Fibroblast of skin of right biceps (primary cell): ENCODE measurements at places on chromosomes 12 and 14.

DNA sequence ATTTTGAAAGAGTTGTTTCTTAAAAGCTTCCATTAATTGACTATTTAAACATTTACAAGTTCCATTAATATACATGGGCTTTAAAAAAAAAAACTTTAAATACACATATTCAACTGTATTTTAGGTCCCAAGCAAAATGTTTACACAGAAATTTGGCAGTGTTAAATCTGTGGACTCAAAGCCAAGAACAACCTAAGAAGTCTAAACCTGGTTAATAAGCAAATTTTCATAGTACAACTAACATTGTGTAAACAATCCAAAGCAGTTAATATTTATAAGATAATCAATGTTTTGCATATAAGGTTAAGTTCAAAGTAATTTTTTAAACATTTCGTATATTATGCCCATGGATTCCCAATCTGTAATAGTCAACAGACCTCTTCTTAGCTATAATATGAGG lies 77.0 kb downstream of the EPS8 start:
- DNase-seq = no peak

- peak; percentile 32 for DNase-seq
These were observed 31.3 kb upstream of the LALBA start for GRCh38 chr12:48601013-48601756.

DNA sequence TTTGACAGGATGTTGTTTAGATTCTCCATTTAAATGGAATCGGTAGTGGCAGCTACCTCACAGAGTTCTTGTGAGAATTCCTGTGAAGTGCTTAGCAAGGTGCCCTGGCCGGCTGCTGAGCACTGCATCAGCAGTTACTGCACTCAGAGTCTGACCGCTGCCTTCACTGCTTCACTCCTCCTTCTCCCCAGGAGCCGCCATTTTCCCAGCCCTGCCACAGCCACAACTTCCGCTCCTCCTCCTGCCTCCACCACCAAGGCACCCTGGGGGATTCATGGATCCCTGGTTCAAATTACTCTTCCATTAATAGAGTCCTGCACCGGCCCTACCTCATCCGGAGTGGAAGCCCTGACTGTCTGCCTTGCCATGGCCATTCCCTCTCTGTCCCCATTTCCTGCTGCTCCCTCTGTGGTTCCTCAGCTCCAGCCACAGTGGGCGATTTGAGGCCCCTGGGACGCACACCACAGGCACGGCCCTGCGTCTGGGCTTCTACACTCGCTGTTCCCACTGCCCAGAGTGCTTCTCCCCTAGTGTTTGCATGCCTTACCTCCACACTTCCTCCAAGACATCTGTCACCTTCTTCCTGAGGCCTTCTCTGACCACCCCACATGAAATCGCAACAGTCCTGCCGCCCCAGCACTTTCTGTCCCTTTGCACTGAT lies 210.3 kb downstream of the IPO8 start:
- no peak for DNase-seq

DNA sequence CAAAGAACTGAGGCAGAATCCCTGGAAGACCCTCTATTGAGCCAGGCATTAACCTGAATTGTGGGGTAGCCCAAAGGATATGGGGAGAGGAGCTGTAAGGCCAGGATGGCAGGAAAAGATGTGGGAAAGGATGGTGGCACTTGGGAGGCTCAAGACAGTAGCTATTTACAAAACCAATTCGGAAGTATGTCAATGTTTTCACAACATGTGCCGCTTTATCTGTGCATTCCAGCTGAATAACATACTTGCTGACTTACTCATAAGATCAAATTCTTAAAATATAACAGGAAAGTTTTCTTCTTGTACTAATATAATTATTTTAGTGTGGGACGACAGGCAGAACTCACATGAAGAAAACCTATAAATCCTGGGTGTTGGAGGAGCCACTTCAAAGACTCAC lies 10.6 kb downstream of the BBS10 start:
- peak; percentile 75 for DNase-seq

- DNase-seq = no peak
These were observed 18.1 kb downstream of the KITLG start for GRCh38 chr12:88562151-88562550.

DNA sequence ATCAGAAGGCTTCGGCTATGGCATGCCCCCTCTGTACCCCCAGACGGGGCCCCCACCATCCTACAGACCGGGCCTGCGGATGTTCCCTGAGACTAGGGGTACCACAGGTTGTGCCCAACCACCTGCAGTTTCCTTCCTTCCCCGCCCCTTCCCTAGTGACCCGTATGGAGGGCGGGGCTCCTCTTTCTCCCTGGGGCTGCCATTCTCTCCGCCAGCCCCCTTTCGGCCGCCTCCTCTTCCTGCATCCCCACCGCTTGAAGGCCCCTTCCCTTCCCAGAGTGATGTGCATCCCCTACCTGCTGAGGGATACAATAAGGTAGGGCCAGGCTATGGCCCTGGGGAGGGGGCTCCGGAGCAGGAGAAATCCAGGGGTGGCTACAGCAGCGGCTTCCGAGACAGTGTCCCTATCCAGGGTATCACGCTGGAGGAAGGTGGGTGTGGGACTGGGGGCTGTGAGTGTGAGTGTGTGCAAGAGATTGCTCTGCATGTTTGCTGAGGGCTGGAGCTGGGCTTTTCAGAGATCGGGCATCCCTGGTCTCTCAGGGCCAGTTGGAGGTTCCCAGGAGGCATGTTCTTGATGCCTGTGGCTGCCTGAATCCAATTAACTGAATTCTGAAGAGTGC lies 8.6 kb downstream of the NFATC4 start:
- DNase-seq = no peak

DNA sequence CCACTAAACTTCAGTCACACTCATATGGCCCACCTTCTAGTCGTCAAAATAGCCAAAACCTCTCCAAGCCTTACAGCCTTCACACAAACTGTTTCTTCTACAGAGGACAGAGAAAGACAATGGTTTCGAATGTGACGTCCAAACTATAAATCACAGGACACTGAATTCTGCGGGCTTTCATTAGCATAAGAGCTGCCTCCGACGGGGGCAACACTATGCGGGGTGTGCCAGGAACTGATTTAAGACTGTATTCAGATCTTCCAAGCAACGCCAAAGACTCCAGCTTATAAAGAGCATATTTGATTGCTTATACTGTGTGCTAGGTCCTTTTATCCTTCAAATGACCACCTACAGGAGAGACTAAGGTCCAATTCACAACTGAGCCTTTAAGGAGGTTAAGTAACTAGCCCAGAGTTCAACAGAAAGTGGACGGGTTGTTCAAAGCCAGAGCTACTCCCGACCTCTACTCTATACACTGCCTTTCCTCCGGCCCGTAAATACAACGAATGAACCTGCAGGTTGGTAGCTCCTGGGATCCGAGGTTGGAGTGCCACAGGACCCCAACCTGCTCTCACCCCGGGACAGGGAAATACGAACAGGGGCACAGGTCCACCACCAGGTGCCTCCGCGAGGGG lies 575 bp downstream of the L2HGDH start:
- DNase-seq = no peak

- no peak for DNase-seq
These were observed 313.2 kb upstream of the DIO3 start for GRCh38 chr14:101247842-101248725.

DNA sequence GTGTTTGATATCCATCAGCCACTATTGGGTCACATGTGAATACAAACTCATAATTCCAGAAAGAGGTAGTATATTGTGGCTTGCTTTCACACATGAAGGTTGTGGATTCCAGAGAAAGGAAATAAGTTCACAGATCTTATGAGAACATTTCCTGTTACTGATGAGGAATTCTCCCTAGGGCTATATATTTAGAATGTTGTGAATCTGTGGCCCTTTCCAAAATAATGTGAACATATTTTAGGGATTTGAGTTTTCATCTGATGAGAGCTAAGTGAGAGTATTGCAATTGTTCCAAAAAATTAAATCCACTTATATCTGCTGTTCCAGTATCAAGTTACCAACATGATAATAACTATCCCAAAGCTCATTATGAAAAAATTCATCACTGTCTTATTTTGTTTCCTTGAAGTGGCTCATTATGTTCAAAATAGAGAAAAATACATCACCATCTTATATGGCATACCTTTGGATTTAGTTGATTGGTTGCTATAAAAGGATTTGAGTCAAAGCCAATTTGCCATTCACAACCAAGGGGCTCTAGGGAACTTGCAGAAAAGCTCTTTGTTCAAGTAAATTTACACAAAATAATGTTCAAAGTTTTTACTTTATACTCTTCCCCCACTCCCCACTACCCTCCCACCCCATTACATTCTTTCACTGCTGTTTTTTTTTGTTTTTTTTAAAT lies 76.3 kb downstream of the MYRFL start:
- DNase-seq = peak; percentile 63

DNA sequence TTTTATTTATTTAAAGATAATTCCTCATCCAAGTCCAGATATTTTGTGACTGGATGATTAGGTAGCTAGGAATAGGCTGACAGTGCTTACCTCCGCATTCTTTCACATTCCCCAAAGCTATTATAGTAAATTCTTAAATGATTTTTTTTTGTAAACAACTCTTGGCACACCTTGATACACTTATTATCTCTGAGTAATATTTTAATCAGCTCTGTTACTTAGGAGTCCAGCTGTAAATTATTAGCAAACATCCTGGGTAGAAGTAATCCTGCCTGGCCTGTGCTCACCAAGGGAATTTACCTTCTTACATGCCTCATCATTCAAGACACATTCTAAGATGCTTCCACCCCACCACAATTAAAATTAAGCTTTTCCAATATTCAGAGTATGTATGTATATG lies 186.1 kb downstream of the SLC2A13 start:
- DNase-seq = no peak

- no peak for DNase-seq
These were observed 390 bp downstream of the JKAMP start for GRCh38 chr14:59484639-59485175.

- DNase-seq = peak; percentile 2
These were observed 33.4 kb downstream of the ANO4 start for GRCh38 chr12:100827901-100828520.

DNA sequence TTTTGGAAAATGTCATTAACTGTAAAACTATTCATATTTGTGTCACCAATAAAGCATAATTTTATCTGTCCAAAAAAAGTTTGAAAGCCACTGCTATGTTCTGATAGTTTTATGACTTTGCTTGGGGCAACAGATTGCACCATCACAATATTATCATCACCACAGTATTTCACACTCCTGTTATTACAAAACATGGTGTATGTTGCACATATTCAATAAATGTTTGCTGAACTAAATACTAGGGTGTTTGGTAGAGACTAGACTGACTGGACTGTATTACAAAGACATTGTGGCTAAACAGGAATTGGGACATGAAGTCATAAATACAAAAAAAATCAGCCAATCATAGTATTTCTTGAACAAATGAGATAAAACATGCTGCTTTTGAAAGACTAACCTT lies 55.1 kb downstream of the PAWR start:
- peak; percentile 43 for DNase-seq

DNA sequence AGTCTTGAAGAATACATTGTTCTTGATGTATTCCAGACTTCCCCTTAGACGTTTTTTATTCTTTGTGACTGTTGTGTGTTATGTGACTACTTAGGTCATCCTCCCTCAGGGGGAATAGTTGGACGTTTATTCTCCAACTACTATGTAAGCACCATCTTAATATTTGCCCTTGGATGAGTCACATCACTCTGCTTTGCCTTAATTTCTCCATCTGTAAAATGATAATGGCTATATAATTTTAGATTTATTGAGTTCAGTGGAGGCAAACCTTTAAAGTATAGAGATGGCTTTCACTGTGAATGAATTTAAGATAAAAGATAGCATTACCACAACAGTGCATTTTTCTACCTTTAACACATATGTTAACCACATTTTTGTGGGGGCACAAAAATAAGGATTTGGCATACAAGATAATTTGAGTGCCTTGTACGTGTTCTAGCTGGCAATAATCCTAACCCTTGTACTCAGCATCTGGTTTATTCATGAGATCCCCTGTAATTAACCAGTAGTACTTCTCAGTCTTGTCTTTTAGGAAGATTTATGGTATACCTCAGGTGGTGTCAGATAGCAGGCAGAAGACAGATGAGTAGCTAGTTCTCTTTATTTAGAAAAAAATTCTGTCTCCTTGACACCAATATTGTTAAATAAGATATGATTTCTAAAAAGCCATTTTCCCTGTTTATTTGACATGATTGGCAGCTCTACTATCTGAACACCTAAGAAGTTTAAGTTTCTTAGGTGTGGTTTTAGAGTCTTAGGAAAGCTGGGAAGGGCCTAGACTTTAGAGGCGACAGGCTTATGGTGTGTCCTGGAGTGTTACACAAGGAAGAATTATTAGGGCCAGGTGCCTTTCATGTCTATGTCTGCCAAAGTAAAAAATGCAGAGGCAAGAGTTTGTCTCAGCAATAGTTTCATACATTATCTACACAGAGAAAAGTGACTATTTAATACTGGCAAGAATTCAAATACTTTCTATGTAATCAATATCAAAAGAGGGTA lies 152.3 kb downstream of the RAD51B start:
- peak; percentile 44 for DNase-seq

DNA sequence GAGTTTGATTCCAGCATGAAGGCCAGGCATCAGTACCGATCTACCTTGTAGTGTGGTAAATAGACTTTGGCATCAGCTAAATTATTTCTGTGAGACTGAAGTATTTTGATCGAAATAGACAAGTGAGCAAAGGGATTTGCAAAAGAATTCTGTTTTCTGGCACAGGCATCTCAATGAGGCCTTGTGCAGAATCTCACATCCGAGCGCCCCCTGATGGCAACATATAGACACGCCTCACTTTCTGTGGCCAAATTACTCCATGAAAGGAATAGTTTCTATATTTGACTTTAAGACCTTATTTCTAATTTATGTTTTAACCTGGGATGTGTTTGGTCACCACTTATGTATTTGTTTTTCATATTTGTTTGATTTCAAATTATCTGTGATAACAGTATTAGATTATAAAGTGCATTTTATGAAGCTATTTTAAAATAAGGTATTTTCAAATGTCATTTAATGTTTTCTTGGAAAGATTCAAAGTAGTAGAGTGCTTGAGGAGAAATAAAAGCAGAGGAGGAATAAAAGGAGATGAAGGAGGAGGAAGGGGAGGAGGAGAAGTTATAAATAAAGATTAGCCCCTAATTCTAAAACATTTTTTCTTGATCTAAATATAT lies 731.9 kb downstream of the NRXN3 start:
- DNase-seq = peak; percentile 46

GRCh38 chr14:31206536-31207286 lies 882 bp downstream of the HECTD1 start:
- no peak for DNase-seq

DNA sequence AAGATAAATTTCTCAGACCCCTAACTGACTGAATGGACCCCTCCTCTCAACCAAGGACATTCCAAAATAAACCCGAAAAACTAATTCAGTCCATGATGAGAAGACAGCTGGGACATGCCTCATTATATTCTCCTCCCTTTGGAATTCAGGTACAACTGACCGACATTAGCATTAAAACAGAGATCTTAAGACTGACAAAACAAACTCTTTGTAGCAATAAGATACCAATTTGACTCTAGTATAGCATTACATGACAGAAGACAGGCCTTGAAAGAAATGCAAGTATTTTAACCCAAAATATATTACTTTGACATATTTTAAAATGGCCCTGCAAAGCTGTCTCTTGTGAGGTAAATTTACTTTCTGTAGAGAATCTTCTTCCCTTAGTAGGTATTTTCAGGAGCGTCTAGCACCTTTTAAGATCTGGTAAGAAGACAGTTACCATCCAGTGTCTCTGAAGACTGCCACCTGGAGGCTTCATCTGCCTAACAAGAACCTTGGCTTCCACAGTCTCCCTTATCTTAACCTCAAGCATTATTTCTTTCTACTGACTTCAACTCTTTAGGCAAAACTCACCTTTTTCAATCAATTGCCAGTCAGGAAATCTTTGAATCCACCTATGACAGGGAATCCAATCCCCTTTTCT lies 957.5 kb downstream of the SLC6A15 start:
- no peak for DNase-seq

GRCh38 chr14:61185534-61185933 lies 95.6 kb downstream of the TMEM30B start:
- DNase-seq = no peak

GRCh38 chr12:81208187-81208911 lies 130.5 kb downstream of the ACSS3 start:
- peak; percentile 84 for DNase-seq
